ENCODE measurements at places on chromosomes 5 and 9.

GRCh38 chr9:86355814-86356213 is 1.6 kb upstream of the TUT7 start:
- DNase-seq = peak; percentile 5

- no peak for DNase-seq
Observed at GRCh38 chr5:111961862-111962261, 204.9 kb upstream of the NREP start.

DNA sequence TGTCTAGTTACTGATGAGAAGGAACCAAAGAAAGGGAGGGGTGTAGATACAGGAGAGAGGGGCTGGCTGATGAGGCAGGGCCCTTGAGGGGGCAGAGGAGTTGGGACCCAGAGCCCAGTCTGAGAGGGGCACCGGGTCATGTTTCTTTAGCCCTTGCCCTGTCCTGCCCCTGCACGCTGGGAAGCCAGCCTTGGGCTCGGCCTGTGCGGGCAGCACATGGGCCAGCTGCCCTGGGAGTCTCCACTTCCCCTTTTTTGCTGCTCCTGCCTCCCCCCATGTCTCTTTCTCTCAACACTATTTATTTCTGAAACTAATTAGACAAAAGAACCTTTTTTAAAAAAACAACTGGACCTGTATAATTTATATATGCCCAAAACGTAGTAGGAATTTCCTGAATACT is 20.5 kb downstream of the MVB12B start:
- no peak for DNase-seq

GRCh38 chr5:102986074-102986473 is 133.9 kb downstream of the GIN1 start:
- no peak for DNase-seq

DNA sequence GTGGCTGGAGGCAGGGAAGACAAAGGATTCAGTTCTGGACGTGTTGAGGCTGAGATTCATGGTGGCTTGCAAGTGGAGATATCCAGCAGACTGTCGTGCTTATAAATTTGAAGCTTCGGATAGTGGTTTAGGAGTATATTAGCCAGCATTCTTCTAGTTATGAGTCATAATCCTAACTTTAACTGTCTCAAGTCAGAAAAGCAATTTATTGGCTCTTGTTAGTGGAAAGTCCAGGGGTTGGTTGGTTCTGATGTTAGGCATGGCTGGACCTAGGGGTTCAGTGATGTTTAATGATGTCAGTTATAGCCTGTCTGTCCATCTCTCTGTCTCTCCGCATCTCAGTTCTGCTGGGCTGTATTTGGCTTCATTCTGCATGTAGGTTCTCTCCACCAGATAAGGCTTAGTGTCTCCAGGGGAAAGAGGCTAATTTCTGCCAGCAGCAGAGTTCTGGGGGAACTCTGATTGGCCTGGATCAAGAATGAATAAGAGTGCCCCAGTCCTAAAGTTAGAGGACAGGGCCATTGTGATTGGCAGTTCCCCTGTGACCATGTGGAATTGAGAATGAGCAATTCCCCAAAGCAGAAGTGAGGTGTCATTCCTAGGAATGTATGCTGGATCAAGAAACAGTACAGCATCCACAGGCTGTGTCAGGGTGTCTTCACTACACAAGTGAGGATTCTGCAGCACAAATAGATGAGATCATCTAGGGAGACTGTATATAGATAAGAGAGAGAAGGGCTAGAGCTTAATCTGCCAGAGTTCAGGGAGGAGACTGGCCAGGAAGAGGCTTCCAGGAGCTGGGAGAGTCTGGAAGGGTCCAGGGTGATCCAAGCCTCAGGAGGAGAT is 72.9 kb upstream of the SHB start:
- DNase-seq = peak; percentile 13

DNA sequence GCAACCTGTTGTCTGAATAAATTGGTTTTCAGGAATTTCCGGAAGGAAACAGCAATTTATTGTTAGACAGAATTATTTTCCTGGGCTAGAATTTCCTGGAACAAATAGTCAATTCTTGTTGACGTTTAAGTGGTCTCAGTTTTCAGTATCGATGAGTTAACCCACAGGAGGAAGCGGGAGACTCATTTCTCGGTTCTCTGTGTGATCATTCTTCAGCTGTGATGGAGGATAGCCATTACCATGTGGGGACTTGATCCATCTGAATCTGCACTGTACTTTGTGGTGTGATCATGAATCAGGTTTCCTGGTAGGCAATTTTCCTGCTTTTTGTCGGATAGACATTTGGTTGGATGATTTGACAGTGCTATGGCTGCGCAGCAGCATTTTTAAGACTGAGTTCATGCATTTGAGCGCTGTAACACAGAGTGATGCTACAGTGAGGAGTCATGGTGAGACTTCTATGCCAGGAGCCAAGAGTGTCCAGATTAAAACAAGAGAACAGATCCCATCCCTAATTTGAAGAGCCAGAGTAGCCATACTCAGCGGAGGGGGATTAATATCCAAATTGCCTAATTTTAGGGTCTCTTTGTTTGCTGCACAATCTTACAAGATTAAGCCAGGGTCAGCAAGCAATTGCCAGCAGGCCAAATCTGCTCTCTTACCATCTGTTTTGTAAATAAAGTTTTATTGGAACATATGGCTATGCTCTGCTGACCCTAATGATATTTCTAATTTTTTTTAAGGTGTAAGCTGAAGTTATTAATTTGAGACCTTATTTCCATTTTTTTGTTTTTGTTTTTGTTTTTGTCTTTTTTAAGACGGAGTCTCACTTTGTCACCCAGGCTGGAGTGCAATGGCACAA is 355.9 kb downstream of the RAB3C start:
- DNase-seq = no peak

- peak; percentile 88 for DNase-seq
Observed at GRCh38 chr5:122076669-122077365, 1.2 kb downstream of the LOX start.

- no peak for DNase-seq
Observed at GRCh38 chr9:134887686-134888602, 7.3 kb downstream of the FCN2 start.

GRCh38 chr5:78362220-78362619 is 1.8 kb downstream of the SCAMP1 start:
- DNase-seq = no peak

DNA sequence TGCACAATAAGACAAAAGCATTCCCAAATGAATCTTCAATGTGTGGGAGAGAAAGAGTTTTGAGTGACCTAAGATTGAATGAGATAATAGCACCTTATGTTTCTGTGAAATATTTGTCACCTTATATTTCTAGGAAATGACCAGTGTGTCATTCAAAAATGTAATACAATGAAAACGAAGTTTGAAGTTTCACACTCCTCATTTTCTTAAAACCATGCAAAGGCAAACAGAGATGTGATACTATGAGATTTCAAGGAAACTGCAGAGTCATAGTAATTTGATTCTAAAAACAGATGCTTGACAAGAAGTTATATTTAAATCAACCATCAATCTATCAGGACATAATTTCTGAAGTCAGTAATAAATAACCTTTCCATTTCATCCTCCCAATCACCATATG is 13.6 kb upstream of the ABCA1 start:
- DNase-seq = no peak

GRCh38 chr9:69986970-69987369 is 56.7 kb upstream of the MAMDC2 start:
- no peak for DNase-seq

GRCh38 chr9:96021551-96022444 is 146.3 kb downstream of the ERCC6L2 start:
- no peak for DNase-seq

DNA sequence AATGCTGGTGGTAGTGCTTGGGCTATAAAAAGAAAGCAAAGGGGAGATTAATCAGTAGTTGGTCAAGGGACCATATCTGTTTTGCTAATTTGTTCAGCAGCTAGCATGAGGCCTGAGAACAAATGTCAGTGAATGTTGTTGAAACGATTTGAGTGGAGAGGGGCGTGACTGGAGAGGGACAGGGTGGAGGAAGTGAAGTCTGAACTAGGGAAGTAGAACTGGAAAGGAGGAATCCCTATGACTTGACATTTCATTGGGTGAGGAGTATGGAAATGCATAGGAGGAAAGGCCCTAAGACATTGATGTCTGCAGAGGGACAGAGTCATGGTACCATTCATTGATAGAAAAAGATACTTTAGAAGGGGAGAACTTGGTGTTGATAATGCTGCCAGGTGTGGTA is 19.7 kb downstream of the TLE4 start:
- no peak for DNase-seq

DNA sequence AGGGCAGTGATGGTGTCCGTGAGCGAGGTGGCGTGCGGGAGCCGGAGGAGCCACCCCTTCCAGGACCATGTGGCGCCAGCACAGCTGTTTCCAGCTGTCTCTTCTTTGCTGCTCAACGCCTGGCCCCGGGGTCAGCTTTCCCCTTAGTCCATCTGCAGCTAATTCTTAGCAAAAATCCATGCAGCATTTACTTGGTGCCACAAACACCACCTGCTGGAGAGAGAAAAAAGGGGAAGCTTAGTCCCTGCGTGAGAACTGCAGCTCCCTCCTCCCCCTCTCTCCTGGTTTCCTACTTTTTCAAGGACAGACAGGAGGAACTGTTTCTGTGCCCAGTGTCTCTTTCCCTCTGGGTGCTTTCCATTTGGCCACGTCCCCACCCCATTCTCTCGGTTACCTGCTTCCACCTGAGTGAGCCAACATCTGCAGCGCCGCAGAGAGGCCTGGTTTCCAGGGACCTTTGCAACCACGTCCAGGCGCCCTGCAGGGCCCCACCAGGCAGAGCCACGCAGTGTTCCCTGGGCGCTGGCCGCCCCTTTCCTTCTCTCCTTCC is 3.4 kb downstream of the SLC6A19 start:
- DNase-seq = peak; percentile 72

GRCh38 chr5:164184158-164184557 is 678.7 kb downstream of the MAT2B start:
- no peak for DNase-seq

- DNase-seq = no peak
Observed at GRCh38 chr9:76730801-76731200, 33.4 kb upstream of the PCA3 start.

DNA sequence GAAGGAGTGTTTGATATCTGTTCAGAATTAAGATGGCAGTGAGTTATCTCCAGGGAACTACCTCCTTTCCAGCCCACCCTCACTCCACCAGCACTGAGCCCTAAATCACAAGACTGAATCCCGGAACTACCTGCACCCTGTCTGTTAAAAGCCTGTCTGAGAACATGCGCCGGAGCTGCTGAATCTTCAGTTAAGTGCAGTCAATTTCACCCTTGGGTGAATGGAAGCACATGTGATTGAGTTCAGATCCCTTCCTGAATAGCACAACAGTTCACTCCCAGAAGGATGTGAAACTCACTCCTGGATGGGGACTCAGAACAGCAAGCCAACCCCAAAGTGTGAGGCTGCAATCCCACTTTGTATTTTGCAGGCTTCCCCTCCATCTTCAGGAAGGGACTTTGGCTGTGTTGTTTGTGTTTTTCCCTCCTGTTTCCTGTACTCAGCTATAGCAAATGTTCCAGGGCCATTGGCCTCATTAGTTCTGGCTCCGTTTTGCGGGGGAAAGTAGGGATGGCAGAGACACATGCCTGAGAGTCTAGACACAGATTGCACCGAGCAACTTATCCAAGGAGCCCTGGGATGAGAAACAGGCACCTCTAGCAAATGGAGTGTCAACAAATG is 43.4 kb downstream of the DPYSL3 start:
- DNase-seq = no peak

GRCh38 chr5:33582417-33582816 is 141.7 kb downstream of the TARS1 start:
- DNase-seq = no peak

DNA sequence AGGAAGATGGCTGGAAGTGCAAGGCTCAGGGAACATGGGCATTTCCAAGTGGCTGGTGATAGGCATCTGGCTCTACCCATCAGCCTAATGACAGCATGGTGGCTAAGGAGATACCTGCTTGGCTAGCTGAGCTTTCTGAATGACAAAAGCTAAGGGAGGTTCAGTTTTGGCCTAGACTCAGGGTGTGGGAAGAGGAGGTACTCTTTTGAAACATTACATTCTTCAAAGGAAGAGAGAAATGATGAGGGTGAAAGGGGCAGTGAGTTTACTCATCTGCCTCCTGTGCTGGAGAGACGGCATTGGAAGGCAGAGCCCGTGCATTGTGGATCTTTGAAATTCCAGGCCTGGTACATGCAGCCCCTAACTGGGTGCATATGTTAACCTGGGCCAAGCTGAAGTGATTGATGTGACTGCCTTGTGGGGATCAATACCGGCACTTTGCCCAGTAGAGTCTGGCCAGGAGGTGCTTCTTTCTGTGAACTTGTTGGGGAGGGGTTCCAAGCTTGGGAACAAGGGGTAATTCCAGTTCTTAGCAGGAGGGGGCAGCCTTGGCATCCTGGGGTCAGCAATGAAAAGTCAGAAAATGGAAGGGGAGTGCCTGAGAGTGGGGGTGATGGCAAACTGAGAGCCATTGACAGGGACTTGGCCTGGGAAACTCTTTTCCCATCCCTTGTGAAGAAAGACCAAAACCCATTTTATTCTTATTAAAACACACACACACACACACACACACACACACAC is 108.6 kb downstream of the ACER2 start:
- peak; percentile 27 for DNase-seq

- no peak for DNase-seq
Observed at GRCh38 chr9:104350541-104350940, 153.5 kb upstream of the OR13F1 start.

DNA sequence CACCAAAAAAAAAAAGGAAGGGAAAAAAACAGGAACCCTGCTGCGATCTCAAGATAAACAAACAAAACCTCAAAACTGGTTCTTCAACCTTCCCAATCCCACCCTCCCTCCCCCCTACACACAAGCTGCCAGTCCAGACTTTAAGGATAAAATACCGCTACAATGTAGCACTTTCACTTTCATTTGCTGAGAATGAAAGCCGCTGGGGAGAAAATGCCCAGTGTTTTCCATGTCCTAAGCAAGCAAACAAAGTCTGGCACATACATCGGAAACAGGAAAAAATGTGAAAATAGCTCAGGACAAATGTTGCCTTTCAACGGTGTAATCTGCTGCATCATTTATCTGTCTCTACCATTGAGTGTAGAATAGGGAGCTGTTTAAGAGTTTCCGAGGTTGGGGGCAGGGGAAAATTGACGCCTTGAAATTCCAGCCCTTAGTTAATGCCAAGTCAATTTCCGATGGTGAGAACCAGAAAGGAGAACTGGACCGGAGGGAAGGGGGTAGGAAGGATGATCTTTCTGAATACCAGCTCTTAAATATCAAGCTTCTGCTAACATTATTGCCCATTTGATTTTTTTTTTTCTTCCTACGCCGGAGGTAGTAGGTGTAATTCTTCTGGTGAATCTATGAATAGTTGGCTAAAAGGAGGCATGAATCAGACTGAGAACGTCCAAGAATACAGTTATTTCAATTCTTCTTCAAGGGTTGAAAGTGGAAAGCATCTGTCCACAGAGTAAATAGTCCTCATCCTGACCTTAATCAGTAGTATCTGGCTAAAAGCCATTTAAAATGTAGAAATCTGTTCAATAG is 1.2 kb upstream of the ADAMTS6 start:
- DNase-seq = no peak

GRCh38 chr9:123356851-123357742 is 1.1 kb downstream of the CRB2 start:
- DNase-seq = no peak
